ENCODE measurements at places on chromosomes 16 and 17.

- DNase-seq = no peak
These were observed 45.7 kb downstream of the OMG start for GRCh38 chr17:31251105-31251969.

DNA sequence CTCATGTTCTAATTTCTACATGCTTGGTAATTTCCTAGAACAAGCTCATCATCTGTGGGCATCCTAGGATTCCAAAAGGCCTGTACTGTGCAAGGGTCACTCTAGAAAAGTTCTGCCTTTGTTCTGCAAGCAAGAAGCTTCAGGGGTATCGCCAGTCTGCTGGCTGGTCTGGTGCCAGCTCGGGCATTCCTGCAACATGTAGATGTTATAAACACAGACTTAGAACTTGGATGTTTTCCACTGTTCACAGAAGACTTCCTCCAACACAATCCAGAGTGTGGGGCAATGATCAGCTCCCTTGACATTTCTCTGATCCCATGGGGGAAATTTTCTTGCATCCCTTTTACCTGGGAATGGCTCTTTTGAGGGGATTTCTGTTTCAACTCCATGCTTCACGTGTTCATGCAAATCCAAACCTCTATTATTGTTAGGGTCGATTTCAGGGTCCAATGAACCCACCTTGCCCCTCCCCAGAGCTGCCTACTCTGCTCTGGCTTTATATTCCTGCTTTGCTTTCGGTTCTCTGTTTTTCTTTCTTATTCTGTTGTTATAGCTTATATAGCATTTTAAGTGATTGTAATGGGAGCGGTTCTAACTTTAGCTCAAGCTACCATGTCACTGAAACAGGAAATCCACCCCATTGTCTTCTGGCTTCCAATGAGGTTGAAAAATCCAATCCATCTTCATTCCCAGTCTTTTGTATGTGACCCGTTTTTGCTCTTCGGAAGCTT lies 25.3 kb downstream of the UBE2O start:
- no peak for DNase-seq

DNA sequence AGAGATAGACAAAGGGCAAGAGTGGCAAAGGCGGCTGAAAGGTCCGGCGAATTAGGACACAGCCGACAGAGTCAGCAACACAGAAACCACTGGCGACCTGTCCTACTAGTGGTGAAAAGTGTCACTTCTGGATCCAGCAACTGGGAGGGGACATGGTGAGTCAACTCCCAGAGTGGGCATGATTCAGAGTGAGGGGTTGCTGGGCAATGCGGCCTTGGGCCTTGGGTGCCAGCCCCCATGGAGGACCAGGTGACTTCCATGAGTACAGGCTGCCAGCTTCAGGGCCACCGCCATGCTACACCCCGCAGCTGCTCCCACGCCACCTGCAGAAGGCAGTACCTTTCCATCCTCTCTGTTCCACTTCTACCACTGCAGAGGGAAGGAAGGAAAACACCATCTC lies 110.6 kb downstream of the ZFHX3 start:
- DNase-seq = no peak

- no peak for DNase-seq
These were observed 87.5 kb downstream of the BMERB1 start for GRCh38 chr16:15521758-15522509.

GRCh38 chr17:39014044-39014794 lies 47.0 kb upstream of the FBXO47 start:
- DNase-seq = no peak

GRCh38 chr16:54407596-54407995 lies 121.0 kb upstream of the IRX3 start:
- peak; percentile 42 for DNase-seq

GRCh38 chr17:4711661-4712181 lies 1.3 kb downstream of the ARRB2 start:
- no peak for DNase-seq

DNA sequence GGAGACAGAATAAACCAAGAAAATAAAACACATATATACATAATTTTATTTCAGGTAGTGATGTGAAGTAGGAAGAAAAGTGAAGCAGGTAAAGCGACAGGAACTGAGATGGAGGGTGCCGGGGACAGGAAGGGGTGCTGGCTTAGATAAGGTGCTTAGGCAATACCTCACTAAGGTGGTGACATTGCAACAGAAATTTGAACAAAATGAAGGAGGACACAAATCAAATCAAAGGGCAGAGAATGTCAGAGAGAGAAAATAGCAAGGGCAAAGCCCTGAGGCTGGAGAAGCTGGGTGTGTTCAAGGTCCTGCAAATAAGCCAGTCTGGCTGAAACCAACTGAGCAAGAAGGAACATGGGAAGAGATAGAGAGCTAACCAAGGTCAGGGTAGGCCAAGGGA lies 5.0 kb upstream of the CDYL2 start:
- no peak for DNase-seq

- no peak for DNase-seq
These were observed 1.2 kb upstream of the ATP2A1 start for GRCh38 chr16:28876973-28877654.

DNA sequence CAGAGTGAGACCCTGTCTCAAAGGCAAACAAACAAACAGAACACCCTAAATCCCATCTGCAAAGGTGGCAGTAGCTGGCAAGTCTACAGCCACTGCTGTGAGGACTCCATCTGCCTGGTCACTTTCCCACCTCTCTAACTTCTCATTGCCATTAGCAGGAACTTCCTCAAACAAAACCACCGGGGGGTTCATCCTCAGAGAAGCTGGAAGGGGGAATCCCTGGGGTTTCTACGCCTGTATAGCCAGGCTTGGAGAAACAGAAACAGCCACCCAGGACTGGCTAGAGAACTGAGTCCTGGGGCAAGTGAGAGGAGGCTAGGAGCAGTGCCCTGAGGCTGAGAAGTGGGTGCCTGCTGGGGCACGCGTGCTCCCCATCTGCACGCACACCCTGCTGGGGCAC lies 7.3 kb downstream of the RPH3AL start:
- DNase-seq = no peak

GRCh38 chr16:77330332-77331042 lies 104.3 kb downstream of the ADAMTS18 start:
- DNase-seq = no peak

- DNase-seq = no peak
These were observed 165.4 kb downstream of the PRKCA start for GRCh38 chr17:66467766-66468165.

DNA sequence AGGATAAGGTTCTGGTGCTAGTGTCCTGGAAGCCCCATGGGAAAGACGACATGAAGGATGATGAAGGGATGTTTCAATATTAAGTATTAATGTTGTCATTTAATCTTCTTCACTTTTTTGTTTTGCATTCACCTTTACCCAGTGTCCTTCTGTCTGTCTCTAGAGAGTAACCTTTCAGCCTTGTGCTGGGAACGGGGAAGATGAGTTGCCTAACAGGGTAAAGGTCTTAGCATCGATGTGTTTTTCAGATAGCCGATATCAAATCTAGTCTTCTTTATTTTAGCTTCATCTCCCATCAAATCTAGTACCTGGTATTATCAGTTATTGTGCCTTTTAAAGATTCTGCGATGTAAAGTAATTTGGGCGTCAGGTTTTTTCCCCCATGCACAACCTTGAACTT lies 125.4 kb downstream of the BCAS3 start:
- DNase-seq = no peak

DNA sequence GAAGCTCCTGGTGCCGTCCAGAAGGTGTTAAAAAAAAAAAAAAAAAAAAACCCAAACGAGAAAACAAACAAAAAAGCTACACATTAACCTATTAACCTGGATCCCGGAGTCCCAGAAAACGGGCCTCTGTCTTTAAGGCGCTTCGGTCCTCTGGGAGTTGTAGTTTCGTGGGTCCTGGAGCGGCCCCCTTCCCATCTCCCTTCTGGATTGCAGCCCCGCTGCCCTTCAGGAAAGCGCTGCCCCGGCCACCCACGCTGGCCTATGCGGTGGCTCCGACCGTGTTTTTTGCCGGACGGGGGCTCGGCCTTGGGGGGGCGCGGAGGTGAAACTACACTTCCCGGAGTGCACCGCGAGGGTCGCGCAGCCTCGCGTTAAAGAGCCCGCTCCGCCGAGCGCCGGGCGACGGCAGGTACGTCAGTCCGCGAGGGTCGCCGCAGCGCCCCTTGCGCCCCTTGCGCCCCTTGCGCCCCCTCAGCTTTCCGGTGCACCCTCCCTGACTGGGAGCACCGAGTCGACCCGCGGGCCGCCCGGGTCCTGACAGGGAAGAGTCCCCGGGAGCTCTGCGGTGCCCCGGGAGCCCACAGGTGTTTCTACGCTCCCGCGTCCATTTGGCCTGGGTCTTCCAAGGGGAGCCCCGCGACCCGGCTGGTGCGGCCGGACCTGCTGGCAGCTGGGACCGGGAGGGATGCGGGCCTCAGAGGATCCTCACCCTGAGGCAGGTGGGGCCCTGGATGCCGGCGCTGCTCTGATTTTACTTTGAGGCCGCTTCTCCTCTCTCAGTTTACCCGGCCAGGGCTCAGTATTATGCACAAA lies at the start of gene FCSK:
TSS of gene FCSK (plus strand) at position 374 of the 813 bp plus-strand sequence. CDS start 8,596 bp downstream, outside the sequence.
- no peak for DNase-seq

- DNase-seq = no peak
These were observed at the start of gene KLHL10 for GRCh38 chr17:41837761-41838538. KLHL10 (plus strand) TSS chr17:41837825; CDS start chr17:41837933, 108 bp downstream.

DNA sequence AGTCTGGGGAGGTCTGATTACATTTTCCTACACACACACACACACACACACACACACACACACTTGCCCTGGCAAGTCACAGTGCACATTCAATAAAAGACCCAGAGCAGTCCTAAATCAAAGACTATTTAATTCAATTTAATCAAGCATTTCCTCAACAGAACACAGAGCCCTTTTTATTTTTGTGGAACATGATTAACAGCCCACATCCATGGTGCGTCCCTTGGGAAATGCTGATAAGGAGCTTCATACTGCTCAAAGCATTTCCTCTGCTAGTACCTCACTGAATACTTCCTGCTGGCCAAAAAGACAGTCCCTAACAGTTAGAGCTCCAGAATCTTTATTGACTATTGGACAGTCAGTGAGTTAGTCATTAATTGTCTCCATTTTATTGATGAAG lies 43.1 kb upstream of the MYH10 start:
- no peak for DNase-seq

DNA sequence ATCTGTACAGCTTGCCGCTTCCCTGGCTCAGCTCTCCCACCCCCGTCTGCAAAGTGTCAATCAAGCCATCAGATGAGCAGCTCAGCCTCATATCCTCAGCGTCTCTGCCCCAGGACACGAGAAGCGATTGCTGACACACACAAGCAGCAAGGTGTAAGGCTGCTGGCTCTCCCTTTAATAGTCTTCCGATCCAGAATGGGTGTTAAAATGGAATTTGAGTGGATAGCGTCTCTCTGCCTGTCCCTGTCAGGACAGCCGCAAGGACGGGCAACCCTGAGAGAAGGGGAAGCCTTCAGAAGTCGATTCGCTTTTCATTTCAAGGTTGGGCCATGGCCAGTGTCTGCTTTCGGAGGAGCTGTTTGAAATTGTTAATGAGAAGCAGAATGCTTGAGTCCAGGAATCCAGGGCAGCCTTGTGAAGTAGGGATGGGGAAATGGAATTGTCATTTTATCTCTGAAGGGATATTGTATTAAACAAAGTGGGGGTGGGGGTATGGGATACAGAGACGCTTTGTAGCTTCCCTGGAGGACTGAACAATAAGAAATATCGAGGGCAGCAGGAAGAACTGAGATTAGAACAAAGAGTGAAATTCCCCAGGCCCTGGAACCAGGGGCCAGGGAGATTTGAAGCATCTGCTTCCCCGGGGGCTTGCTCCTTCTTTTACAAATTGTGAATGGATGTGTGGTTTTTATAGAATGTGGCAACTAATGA lies 4.7 kb upstream of the PIPOX start:
- no peak for DNase-seq

Measured in GM04504 (cell line).